ENCODE measurements at places on chromosomes 6 and 20.

- DNase-seq = no peak
These were observed 25.1 kb downstream of the LOC128125822 start for GRCh38 chr6:63597141-63598048.

DNA sequence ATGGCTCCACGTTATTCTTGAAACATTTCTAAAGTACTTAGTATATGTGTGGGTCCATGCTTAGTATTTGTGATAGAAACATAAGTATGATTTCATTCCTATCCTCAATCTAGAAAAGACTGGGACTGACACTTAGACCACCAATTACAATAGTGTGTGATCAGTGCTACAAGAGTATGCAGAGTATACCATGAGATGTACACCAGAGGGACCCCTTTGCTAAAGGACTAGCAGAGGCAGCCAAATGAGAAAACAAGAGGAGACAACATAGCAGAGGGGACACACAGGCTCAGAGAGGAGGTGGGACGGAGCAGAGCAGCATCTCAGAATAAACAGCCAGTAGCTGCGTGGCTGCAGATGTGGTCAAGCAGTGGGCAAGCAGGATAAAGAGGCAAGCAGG, 21.0 kb downstream of the RMND1 start:
- DNase-seq = no peak

DNA sequence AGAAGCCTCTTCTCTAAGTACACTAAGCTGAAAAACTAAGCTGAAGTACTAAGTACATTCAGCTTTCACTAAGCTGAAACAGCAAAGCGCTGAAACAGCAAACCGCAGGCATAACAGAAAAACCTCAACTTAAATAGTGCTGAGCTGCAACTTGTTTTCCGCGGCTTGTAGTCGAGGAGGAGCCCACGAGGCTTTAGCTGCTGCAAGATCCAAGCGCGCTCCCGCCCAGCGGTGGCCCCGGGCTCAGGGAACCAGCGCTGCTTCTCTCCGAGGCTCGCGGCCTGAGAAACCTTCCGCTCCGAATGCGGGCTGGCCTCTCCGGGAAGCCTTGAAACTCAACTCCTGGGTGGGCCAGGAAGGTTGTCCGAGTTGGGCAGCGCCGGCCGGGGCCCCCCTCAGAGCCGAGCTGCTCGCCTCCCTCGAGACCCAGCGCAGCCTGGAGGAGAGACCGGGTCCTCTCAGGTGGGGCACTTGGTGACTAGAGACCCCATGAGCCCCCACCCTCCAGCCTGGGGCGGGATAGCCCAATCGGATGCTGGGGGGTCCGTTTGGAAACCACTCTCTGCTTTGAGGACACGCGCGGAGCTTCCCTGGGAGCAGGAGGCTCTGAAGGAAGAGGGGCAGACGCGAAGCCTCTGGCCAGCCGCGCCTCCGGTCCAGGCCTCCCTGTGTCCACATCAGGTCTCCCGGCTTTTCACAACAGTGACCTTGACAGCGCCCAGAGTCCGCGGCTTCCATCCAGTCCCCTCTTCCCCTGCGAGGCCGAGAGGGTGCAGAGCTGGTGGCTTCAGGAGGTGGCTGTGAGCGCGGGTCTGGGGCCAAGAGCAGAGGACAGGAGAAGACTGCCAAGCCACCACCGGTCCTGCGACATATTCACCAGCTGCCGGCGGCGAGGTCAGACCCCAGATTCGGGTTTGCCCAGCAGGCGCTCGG, 38.1 kb upstream of the HLA-E start:
- DNase-seq = peak; percentile 74

- no peak for DNase-seq
These were observed 45.4 kb downstream of the SYNJ2 start for GRCh38 chr6:158026901-158027589.

DNA sequence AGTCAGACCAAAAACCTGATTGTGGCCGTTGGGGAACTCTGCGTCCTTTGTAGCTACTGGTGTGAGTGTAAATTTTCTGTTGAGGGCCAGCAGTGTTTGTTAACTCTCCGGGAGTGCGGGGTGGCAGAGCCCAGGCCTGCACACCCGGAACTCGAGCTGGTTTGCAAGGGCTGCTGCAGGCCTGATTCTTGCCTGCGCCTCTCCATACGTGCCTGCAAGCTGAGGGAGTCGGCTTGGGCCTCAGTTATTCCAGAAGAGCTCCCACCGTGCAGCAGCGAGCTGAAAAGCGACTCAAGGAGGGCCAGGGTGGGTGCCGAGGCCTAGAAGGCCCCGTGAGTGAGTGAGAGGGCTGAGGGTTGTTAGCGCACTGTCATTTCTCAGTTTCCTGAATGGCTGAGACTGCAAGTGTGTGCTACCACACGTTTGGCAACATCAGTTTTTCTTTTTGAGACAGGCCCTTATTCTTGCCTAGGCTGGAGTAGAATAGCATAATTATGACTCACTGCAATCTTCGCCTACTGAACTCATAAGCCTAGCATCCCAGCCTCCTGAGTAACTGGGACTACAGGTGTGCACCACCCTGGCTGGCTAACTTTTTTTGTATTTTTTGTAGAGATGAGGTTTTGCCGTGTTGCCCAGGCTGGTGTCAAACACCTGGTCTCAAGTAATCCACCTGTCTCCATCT, 33.9 kb upstream of the KIF13A start:
- DNase-seq = no peak

DNA sequence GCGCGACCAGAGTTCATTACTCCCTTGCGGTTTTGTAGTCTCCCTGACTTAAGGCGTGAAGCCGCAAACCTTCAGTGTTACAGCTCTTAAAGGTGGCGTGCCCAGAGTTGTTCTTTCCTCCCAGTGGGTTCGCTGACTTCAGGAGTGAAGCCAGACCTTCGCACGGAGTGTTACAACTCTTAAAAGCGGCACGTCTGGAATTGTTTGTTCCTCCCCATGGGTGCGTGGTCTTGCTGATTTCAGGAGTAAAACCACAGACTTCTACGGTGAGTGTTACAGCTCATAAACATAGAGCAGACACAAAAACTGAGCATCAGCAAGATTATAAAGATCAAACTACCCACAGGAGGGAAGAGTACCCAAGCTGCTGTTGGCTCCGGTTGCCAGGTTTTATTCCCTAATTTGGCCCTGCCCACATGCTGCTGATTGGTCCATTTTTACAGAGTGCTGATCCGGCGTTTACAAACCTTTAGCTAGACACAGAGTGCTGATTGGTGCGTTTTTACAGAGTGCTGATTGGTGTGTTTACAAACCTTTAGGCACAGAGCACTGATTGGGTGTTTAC, 10.4 kb downstream of the TMEM14C start:
- DNase-seq = no peak

DNA sequence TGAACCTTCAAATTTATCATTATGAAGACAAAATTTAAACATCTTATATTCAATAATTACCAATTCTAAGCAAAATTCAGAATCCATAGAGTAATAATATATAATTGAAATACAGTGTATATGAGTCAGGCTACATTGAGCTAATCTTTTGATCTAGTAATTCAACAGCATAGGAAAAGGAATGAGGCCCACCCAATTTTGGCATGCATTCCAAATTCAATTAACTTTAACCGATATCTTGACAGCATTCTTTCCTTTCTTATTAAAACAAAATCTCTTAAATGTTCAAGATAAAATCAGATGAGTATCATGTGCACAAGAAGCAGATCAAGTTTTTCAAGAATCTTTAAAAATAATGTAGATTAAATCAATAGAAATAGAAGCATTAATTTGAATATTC, 132.9 kb upstream of the QKI start:
- no peak for DNase-seq

Data from pons (tissue), 1 donor.